B cell (primary cell): ENCODE measurements at places on chromosomes 5 and 9.

DNA sequence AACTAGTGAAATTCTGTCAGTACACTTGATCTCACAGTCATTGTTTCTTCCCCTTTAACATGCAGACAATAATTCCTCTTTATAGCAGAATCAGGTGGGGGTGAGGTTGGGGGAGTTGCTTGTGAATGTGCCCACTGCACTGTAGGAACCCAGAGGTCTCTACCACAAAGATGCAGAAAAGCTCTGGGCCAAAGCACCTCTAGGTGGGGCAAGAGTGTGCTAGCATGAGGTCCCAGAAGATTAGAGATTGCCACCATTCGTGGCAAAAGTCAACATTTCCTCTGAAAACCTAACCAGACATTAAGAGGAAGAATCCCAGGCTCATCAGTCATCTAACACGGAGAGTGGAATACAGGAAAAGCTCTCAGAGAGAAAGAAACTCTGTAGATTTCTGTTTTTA is 74.5 kb downstream of the PTCD2 start:
- DNase-seq = peak; percentile 16

DNA sequence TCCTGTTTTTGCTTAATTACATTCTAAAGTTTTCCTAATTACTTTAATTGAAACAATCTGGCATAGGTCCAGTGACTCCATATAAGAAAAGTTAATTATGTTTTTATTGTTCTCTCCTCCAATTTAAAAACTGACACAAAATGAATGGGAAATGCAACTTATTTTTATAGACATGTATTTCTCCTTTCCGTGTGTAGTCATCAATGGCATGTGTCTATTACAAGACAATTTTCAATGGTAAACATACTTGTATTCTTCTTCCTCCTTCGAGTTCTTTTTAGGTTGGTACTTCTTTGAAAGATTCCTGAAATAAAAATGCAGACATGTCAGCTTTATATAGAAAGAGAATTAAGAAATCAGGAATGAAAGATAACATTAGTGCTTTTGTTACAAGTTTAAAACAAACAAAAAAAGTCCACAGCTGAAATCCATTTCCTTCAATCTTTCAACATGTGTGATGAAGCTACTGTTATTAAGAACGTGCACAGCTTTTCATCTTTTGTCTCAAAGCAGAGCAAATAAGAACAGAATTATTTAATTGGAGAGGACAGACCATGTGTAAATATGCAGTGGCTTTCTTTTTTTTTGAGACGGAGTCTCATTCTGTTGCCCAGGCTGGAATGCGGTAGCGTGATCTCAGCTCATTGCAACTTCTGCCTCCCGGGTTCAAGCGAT is 63.8 kb downstream of the FNBP1 start:
- DNase-seq = no peak

- DNase-seq = no peak
Observed at GRCh38 chr9:5502553-5502952, 7.8 kb upstream of the PDCD1LG2 start.

DNA sequence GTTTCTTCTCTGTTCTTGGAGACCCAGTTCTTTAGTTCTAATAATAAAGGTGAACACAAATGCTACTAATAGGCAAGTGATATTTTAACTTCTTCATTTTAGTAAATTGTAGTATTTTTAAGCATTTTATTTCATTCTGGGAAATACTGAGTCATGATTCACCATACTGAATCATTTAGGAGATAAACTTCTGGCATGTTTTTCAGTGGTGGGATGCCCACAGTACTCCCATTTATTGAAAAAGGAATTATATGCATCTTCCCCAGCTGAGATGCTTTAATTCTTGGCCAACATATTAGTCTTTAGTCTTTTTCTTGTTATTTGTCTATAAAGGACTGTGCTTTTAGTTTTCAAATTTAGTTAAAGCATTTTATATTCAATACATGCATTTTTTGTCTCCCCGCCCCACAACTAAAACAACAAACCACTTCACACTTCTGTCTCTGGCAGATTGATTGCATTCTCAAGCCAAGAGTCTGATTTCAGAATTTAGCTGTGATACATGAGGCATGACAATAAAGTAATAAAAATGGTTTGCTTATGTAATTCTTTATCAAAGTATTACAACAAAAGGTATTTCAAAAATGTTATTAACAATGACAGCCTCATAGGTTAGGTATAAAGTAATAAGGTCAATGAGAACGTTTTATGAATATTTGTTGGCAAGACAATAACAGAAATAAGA is 125.2 kb upstream of the CDH18 start:
- DNase-seq = no peak

DNA sequence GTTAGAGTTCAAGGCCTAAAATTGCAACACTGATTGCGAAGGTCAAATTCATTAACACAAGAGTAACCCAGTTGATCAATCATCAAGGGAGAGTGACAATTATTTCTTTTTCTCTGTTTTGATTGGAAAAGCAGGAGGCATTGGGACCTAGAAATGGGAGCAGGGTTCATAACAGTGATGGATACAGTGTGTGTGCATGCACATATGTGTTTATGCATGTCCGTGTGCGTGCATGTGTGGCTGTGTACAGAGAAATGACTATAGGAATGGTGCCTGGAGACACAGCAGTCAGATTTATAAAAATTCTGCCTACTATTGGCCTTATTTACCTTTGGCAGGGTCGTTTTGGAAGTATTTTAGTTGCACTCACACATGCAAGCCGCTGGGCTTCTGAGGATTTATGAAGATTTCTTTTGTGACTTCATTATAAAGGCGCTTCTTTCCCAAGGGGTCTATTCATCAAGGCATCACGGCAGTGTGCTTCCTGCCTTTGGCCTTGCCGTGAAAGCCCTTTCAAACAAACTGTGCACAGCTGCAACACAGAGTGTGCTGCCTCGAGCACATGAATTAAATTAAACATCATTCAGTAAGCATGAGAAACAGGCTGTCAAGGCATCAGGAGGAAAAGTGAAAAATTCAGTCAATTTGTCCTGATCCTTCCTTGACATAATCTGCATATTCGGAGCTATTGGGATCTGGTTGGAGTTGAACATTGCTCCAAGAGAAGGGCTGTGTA is 122.8 kb upstream of the PUM3 start:
- no peak for DNase-seq

DNA sequence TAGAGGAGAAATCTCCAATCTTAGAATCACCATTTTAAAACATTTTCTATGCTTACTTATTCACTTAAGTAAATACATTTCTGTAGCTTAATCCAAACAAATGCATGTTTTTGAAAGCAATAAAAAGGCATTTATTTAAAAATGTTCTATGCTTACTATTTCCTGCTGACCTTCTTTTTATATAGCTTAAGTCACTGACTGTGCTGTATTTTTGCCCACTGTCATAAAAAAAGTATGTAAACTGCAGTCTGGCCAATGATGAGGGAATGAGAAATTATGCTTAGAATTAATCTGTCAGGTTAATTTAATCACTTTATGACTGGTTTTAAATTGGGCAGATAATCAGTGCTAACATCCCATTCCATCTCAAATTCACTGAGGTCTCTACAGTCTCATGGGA is 20.1 kb downstream of the NUDT12 start:
- DNase-seq = no peak

DNA sequence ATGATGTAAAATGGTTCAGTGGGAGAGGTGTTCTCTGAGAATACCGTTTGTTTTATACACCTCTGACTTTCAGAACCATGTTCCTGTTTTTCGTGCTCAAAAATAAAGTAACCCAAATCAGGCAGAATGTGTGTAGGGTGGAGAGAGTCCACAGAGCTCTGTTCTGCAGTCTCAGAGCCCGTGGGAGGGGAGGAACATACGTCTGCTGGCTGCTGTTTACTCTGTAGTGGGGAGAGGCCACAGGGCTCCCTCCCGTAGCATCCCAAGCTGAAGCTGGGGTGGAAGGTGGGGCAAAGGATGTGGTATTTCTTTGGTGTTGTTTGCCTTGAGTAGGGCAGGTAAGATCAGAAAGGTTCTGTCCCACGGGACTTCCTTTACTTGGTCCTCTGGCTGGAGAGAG is 348.5 kb downstream of the DNAH5 start:
- no peak for DNase-seq

GRCh38 chr9:98328770-98329169 is 73.3 kb upstream of the TBC1D2 start:
- no peak for DNase-seq

DNA sequence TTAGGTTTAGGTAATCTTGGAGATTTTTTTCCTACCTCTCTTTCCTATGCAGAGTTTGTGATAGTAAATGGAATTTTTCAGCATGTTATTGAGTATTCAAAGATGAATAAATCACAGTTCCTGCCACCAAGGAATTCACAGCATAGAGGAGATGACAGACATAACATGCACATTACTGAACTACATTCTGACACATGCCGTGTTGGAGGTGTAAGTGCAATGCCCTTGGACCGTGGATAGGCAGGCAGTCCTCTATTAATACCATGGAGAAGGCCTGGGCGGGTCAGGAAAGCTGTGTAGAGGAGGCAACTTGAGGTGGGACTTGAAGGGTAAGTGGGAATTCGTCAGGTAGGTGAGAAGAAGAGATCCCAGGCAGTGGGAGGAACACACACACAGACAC is 43.9 kb downstream of the MCCC2 start:
- no peak for DNase-seq

DNA sequence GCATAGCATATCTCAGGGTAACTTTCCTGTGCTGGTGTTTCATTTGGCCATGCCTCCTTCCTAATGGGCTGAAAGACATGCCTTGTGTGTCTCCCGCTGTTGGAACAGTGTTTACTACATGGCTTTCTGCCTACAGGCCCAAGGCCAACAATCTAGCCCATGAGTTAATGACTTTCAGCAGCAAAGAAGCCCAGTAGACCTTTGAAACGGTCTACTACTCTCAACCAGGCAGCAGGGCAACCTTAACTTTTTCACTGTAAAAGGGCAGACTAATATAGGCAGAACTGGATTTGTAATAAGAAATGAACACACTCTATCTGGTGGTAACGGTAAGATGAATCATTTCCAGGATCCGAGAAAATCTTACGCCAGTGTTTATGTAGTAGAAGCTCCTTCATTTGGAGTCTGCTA is 21.0 kb downstream of the C5orf15 start:
- no peak for DNase-seq

DNA sequence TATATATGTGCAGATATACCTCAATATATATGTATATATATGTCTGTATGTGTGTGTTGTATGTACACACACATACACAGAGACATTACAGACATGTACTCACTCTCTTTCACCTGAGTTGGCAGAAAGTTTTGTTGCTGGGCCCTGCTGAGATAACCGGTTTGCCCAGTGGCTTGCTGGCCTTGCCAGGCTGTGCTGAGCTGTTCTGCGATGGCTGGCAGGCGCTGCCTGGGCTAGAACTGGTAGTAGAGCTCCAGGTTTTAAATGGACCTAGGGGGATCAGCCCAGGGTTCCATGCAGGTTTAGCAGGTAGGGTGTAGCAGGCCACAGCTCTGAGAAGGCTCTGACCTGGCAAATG is 394.3 kb downstream of the GADD45G start:
- DNase-seq = no peak

DNA sequence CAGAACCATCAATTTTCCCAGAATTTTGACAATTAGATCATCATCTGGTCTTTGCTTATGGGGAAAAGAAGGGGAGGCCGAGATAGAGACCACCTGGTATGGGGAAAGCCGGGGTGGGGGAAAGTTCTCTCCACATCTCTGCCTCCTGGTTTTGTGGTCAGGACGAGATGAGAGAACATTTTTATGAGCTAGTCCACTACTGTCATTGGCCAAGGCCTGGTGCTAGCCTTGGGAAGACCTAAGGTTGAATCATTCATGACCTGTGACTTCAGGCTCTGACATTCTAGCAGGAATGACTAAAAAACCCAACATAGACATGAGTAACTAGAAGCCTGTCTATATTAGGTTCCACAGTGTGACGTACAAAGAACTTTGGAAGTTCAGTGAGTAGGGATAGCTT is 135.2 kb downstream of the PTTG1 start:
- DNase-seq = no peak

GRCh38 chr5:143156086-143156485 is 247.4 kb downstream of the NR3C1 start:
- no peak for DNase-seq

- no peak for DNase-seq
Observed at GRCh38 chr5:140647042-140647419, 399 bp downstream of the NDUFA2 start.

DNA sequence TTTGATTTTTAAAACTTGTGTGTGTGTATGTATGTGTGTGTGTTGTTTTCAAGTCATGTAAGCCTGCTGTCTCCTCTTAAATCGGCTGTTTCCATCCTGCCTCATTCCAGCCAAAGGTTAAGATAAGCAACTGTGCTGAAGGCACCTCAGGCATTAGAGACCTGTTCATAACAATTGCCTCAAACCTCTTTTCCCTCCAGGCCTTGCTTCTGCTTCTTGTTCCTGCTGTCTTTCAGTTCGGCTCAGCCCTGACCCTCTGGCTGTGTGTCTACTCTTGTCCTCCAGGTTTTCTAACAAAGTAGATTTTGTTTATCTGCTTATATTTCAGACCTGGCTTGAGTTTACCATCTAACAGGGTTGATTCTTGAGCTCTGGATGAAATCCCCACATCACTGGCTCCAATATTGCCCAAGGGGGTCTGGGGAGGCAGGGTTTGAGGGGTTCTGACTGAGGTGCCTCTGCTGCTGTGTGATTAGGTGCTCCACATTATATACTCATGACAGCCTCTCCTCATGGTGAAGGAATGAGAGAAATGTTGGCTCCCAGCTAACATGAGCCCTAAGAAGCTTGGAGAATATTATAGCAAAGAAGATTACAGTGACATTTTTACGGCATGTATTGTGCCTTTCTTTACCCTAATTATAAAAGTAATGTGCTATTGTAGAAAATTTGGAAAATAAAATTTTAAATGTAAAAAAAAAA is 229.7 kb upstream of the PIK3R1 start:
- DNase-seq = no peak

DNA sequence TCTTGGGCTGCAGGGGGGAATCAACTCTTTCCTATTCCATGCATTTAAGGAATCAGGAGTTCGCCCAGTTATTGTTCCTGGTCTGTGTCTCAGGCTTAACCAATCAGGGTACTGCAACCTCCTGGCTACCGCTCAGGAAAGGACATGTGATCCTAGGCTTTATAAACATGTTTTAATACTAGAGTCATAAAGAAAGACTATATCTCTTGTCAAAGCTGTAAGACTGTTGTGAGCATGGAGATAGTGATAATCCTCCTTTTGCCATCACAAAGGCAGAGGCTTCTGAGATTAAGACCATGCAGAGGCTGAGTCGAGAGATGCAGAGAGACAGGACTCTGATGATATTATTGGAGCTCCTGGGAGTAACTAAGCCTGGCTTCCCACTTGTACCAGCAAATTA is 137.0 kb downstream of the YIPF5 start:
- DNase-seq = no peak

GRCh38 chr5:134552301-134552700 is 26.8 kb downstream of the JADE2 start:
- no peak for DNase-seq
